ENCODE measurements at places on chromosomes 2 and 18.

GRCh38 chr2:128162266-128162665 is 71.3 kb downstream of the UGGT1 start:
- DNase-seq = no peak

DNA sequence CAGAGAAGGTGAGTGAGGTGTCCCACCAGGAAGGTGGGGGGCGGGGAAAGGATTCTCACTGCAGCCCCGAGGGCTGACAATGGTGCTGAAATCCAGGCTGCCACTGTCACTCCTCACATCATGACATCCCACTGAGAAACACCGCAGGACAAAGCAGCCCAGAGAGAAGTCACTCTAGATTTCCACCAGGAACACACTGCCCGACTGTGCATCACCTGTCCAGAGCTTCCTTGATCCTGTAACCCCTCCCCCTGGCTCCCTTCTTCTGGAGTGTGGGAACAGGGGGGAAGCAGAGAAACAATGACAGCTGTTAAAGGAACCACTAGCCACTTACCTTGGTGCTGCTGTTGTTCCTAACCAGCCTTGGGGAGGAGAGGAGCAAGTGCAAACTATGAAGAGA is 69.9 kb downstream of the MRO start:
- no peak for DNase-seq

DNA sequence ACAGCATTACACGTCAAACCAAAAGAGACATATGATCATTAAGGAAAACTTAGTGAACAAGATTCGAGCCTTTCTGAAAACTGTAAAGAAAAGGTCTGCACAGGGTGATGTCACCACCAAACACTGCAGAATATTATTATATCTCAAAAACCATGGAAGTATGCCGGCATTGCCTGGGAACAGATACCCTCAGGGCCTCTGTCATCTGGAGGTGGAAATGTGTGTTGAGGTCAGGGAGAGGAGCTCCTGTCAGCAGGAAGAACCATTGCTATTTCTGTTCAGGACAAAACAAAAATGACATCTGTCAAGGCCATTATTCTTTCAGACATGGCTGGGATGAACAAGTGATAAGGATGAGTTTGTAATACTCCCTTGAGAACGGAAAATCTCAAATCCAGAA is 365.9 kb upstream of the TRIB2 start:
- no peak for DNase-seq

- no peak for DNase-seq
These were observed 10.0 kb downstream of the PRELID3A start for GRCh38 chr18:12417687-12418086.

- DNase-seq = no peak
These were observed 759.4 kb downstream of the CBLN2 start for GRCh38 chr18:71784777-71785176.

GRCh38 chr2:31317396-31317795 is 83.4 kb downstream of the EHD3 start:
- no peak for DNase-seq

DNA sequence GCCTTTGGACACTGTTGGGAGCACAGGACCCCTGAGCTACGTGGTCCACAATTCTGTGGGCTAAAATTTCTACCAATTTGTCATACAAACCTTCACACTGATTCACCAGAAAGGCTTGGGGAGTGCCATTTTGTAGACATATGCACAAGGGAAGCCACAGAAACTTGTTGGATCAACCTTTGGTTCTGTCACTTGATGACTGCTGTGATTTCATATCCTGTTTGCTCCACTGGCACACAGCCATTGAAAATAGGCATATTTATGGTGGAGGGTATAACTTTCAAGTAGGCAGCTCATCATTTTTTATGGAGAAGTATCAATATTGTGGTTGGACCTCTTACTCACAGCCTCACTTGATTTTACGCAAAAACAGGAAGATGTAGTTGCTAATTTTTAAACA is 10.5 kb downstream of the NAPG start:
- DNase-seq = no peak

DNA sequence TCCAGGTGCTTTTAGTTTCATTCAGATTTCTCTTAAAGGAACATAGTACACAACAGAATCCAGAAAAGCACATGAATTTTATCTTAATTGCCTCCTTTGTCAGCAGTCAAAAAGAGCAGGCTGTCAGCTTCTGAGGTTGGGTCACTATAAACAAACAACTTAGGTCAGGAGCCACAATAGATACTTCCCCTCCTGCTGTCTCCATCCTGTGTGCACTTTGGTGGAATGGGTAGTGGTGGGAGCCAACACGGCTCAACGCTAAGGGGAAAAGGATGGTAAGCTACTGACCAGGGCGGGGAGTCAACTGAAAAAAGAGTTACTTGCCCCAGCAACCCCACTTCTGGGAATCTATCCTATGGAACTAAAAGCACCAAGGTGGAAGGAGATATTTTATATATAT is 121.9 kb downstream of the PAX3 start:
- DNase-seq = no peak

GRCh38 chr2:233831011-233831721 is 23.2 kb downstream of the HJURP start:
- no peak for DNase-seq

DNA sequence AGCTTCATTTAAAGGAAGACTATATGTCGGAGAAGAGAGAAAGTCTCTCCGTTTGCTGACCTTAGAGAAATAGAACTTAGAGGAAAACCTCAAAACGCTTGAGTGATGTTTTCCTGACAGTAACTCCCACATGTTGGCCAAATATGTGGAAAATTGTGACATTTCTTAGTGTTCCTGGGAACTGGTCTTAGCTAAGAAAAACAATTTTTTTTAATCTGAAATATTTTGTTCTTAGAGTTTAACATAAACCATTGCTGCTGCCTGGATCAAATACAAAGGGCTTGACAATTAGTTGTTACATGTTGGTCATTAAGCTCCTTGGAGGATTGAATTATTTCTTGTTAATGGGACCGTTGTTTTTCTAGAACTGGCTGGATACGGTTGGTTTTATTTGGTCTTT is 16.3 kb downstream of the DYNC2LI1 start:
- DNase-seq = no peak

GRCh38 chr18:63676526-63677323 is 15.0 kb upstream of the SERPINB3 start:
- peak; percentile 42 for DNase-seq

DNA sequence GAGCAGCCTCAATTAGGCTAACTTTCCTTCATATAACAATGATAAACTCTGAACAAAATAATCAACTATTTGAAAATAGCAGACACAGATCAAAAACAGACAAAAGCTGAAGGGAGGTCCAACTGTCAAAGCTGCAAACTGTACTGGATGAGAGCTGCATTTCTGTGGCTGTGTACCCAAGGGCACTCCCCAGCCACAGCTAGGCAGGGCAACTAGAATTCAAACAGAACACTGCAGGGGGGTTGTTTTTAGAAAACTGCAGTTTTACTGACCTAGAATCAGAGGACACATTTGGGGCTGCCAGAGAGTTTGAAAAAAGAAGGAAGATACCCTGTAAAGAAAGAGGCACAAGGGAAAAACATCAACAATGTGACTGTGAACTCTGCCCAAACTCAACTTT is 56.8 kb downstream of the SMAD2 start:
- DNase-seq = no peak

GRCh38 chr18:50594942-50595341 is 35.1 kb downstream of the MAPK4 start:
- peak; percentile 2 for DNase-seq

DNA sequence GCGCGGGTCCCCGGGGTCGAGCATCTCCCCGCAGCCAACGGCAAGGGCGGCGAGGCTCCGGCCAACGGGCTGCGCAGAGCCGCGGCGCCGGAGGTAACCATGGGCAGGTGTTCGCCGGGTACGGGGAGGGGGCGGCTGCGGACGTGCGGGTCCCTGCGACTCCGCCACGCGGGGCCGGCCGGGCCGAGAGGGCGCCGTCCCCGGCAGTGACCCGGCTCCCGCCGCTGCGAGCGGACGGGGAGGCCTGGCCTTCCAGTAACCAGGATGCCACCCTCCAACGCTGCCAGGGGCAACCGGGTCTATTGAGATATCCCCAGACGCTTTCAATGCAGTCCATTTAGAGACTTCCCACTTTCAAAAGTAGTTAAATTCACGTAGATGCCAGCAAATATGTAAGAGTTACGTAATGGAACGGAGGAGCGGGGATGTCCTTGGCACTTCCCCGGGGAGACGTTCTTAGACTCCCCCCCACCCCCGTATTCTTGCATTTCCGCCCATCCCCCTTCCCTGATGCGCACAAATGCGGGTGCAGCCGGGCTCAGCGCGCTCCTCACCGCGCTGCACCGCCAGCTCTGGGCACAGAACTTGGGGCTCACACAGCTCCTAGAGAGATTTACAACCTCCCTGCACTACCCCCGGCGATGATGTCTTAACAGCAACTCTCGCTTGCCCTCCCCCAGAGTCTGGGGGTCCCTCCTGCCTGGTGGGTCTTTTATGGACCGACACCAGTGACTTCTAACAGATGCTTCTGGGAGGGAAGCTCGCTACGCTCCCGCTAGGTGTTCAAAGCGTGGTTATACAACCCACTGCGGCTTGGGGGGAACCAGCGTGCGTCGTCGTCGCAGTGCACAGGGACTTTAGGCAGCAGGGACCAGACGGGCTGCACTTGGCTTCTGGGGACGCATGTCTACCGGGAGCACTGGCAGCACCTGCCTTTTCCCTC is 657 bp downstream of the SGPP2 start:
- DNase-seq = no peak

DNA sequence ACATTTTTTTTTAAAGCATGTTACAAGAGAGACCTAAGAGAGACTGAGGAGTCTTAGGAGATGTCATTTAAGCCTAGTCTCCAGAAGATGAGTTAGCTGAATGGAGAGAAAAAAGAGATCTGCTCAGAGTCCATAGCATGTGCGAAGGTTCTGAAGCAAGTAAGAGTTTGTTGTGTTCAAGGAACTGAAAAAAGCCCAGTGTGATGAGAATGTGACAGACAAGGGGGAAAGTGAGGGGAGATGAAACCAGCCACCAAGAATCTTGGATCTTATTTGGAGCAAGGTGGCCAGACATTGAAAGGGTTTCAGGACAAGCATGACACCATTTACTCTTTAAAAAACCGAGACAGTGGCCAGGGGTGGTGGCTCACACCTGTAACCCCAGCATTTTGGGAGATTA is 5.2 kb upstream of the MOB1A start:
- DNase-seq = no peak

GRCh38 chr18:76212960-76213359 is 282.1 kb downstream of the ZNF516 start:
- DNase-seq = no peak

- DNase-seq = no peak
These were observed 66.0 kb upstream of the KCTD1 start for GRCh38 chr18:26614374-26614773.

GRCh38 chr2:37883518-37883917 is 41.6 kb upstream of the RMDN2 start:
- no peak for DNase-seq

DNA sequence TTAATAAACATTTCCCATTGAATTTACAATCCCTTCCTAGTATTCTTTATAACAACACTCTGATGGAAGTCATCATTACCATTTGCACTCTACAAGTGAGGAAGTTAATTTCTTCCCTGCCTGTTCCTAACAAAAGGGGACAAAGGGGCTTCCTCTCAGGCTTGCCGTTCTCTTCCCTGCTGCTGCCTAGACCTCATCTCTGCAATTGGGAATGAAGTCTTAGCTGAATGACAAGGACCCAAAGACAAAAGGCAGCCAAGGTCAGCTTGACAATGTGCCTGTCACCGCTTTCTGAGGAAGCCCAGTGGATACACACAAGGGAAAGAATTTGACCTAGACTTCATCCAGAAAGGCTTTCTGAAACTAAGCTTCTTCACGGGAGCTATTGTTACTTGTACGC is 416.4 kb downstream of the CMPK2 start:
- DNase-seq = no peak

DNA sequence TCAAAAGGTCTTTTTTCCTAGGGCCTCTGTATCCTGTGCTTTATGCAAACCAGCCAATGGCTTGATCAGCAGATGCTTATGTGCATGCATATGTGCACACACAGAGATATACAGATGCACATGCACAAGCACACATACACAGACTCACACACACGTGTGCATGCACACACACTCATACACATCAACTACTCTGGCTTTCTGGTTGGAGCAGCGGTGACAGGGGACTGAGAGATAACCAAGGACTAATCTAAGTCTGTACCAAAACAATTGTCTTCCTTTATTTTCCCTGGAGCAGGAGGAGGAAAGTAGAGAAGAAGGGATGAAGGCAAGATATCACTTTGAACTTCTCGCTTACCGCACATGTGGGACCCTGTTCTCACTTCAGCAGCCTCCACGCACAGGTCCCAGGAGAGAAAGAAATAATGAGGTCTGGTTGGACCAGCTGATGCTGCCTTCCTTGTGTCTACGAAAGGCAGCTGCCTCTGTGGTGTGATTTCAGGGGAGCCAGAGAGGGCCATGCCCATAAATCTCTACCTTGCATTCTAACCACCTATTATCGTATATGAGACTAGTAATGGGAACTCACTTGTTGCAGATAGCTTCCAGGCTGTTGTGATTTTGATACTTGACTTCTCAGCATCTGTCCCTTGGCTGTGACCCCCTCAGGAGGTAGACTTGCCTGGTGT is 338.0 kb downstream of the EN1 start:
- DNase-seq = no peak

GRCh38 chr18:12301263-12302005 is 6.6 kb upstream of the TUBB6 start:
- no peak for DNase-seq

GRCh38 chr2:39550701-39551285 is 113.7 kb upstream of the MAP4K3 start:
- peak; percentile 10 for DNase-seq

DNA sequence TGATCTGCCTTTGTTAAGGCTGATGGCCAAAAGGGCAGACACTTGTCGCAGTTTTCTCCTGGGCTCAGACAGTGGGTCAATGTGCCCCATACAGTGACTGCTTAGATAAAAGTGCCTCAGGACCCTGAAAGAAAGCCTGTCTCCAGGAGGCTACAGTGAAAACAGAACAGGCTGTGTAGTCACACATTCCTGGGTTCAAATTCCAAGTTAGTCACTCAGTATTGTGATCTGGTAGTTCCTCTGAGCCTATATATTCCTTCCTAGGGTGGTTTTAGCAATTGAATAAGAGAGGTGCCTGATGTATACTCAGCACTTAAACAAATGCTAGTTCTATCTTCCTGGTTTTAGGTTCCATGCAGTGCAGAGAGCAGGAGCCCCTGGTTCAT is 54.4 kb downstream of the RPL37A start:
- peak; percentile 53 for DNase-seq

GRCh38 chr2:84880645-84881521 is at the start of gene TRABD2A:
TRABD2A (minus strand) TSS chr2:84881084; CDS start chr2:84881039, 45 bp downstream.
- peak; percentile 54 for DNase-seq

- no peak for DNase-seq
These were observed 16.0 kb upstream of the DAW1 start for GRCh38 chr2:227855440-227855839.

- no peak for DNase-seq
These were observed 517.2 kb downstream of the PLCL1 start for GRCh38 chr2:198321522-198322088.

- peak; percentile 37 for DNase-seq
These were observed 46.3 kb downstream of the PSD4 start for GRCh38 chr2:113219889-113220641.

DNA sequence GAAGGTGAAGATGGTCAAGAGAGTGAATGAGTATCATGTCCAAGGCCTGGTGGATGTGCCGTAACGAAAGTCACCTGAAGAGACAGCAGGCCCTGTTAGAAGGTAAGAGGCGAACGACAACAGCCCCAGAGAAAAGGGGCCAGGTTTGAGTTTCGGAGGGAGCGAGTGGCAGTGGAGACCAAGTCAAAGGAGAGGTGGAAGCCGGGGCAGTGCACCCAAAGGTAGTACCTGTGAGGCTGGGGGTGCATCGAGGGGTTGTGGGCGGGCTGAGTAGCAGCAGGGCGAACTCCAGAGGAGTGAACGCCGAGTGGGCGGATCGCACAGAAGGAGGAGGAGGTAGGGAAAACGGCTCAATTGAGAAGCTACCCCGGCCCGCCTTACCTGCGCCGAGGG is 358 bp downstream of the USP37 start:
- DNase-seq = no peak
